ENCODE measurements at places on chromosomes 4 and X.

DNA sequence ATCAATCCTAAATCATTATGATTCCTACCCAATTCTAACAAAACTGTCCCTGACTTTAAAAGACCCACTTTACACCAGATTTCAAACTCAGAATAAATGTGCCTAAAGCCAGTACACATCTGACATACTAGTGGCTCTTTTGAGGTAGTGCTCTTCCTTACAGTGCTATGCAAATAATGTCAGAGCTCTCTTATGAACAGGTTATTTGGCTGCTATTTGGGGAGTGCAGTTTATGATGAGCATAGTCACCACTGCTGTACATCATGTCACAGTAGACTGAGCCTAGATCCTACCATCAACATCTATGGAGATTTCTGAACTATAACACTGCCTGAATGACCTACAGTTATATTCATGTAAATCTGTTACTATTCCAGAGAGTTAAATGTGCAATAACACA lies 50.4 kb upstream of the PAGE5 start:
- DNase-seq = no peak

- DNase-seq = no peak
Measured at GRCh38 chrX:49921109-49921508, 1.3 kb upstream of the CLCN5 start.

DNA sequence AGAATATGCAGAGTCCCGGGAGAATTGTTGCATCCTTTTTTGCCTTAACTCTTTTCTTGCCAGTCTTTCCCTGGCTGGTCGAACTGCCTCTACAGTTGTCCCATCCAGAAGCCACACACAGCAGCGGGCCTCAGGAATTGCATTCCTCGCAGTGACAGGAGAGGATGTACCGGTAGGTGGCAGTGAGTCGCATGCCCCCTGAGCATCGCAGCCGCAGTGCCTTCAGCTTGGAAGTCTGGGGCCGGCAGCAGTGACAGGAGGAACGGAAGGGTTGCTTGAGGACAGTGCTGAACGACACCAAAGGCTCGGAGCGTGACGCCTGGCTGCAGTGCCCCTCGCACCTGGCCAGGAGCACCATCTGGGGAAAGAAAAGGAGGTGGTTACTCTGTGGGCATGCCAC lies 23.5 kb downstream of the NDP start:
- DNase-seq = no peak

DNA sequence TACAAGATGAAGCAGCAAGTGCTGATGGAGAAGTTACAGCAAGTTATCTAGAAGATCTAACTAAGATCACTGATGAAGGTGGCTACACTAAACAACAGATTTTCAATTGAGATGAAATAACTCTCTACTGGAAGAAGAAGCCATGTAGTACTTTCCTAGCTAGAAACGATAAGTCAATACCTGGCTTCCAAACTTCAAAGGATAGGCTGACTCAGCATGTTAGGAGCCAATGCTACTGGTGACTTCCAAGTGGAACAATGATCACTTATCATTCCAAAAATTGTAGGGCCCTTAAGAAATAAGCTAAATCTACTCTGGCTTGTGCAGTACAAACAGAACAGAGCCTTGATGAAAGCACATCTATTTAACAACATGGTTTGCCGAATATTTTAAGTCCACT lies 55.0 kb downstream of the FBXW7 start:
- DNase-seq = no peak

DNA sequence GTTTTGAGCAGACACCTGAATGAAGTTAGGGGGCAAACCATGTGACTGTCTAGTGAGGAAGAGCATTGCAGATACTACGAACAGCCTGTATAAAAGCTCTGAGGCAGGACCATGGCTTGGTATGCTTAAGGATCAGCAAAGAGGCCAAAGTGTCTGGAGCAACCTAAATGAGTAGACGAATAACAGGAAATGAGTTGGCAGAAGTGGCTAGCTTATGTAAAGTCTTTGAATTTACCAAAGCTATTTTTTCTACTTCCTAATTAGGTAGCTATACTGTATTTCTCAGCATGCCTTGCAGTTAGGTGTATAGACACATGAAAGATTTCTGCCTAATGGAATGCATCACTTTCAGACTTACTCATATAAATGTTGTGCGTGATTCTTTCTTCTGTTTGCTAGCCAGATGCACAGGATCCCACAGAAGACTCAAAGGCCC lies 9.3 kb upstream of the GPRIN3 start:
- no peak for DNase-seq

- no peak for DNase-seq
Measured at GRCh38 chr4:137541876-137542646, 9.8 kb upstream of the PCDH18 start.

- DNase-seq = no peak
Measured at GRCh38 chr4:182297659-182298058, 54.5 kb downstream of the TENM3 start.

DNA sequence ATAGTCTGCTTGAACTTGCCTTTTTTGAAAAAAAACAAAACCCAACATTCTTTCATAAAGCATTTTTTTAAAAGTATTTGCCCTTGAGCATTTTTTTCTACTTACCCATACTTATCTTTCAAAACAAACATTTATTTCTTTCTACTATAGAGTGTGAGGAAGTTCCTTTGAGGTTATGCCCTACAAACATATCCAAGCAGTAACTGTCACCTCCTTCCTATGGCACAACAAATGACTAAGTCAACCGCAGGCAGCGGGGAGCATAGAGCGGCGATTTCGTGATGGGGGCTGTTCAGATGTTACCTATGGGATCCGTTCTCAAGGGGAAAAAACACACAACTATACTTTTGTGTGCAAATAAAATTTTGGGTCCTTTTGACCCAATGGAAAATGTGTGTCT lies 19.4 kb downstream of the SPRY1 start:
- DNase-seq = no peak

DNA sequence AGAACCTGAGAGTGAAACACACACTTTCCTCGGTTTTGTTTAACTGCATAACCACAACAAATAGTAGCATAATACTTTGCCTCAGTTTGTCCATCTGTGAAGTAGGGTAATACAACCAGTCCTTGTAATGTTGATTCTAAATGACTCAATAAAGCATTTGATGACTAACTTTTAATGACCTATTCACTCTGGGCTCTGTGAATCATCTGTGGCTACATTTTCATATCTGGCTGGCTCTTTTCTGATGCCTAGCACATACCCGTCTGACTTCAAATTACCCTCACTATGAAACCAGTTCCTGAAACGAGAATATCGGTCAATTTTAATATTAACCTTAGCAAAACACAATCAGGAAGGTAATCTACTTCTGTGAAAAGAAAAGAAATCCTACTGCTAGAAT lies 151.0 kb downstream of the SH2D1A start:
- DNase-seq = no peak

DNA sequence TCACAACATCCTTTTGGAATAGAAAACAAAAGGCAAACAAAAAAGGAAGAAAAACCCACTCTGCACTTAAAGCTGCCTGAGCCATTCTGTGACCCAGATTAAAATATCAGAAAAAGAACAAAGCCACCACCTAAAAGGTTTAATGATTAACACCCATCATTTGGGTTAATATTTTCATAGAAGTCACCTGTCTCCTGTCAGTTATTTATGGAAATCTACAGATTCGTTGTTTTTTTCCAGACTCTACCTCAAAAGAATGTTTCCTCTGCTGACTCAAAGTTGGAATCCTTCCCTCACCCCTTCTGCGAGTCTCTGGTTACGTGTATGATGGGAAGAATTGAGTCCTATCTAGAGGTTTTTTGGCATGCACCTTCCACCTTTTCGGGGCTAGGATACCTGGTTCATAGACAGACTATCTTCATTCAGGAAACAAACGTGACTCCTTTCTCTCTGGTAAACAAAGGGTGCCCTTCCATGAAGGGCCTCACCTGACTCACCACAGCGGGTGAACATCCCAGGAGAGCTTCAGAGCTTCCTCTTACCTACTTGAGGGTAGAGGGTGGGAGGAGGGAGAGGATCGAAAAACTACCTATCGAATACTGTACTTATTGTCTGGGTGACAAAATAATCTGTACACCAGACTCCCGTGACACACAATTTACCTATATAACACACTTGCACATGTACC lies 19.6 kb upstream of the CA5B start:
- no peak for DNase-seq

DNA sequence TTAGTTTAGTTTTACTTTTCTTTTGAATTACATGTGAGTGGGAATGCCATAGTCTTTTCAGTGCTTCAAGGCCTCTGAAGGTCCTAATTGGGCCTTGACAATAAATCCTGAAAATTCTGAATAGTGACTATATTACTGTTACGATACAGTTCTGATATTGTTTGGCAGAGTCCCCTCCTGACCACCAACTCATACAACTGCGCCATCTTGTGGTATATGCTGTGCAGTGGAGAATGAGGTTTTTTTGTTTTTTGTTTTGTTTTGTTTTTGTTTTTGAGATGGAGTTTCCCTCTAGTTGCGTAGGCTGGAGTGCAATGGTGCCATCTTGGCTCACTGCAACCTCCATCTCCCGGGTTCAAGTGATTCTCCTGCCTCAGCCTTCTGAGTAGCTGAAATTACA lies 56.6 kb upstream of the CHRDL1 start:
- DNase-seq = no peak
